Activated naive CD4-positive, alpha-beta T cell treated with anti-CD3 and anti-CD28 coated beads, Interleukin-2, amount 50 U/mL, for 72 hours (primary cell): ENCODE measurements at places on chromosomes 12 and 14.

DNA sequence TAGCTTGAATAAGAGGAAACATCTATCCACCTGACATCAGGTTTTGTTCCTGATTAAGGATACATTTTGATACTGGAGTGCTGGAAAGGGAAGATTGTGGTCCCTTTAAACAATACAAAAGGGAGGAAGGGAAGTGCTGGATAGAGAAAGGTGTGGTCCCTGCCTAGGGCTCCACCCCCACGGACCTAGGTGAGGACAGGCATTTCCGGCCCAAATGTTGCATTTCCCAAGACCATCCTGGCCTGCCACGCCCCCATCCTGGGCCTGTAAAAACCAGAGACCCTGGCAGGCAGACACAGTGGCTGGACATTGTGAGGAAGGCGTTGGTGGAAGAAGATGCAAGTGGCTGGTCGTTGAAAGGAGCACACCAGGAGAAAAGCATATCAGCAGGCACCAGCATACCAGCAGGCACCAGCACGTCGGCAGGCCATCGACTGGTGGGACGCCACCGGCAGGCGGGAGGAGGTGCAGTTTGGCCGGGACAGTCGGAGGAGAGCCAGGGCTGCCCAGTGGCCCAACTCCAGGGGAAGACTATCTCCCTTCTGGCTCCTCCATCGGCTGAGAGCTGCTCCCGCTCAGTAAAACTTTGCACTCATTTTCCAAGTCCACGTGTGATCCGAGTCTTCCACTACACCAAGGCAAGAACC, 53.2 kb upstream of the AMN1 start:
- no peak for DNase-seq

DNA sequence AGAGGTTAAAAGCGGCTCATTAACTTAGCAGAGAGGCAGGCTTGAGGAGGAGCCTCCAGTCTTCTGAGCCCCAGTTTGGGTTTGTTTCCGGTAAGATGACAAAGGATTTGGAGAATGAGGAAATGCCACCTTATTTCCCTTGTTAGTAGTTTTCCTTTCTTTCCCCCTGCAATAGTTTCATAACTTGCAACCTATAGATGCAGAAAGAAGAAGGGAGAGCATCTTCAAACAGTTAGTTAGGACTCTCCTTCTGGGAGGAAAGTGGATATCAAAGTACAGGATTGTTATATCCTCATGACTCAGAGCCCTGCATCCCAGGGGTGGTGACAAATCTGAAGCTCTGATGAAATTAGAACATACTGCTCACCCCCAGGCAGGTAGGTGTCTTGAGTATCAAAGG, 180.7 kb upstream of the SLC38A2 start:
- no peak for DNase-seq

DNA sequence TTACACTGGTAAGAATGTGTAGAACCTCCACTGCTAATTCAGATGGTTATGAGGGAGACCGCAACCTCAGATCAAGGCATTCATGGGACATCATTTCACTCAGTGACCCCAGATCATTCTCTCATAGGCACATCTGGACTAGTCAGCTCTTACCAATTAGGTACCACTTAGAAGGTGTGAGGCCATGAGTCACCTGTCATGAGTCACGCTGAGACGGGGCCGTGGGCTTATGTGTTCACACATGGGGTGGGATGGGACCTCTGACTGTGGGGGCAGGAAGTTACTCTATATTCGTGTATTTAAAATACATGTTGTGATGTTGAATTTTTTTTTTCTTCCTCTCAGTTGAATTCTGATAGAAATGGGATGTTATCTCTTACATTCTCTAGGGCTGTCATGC, 55.9 kb downstream of the CCDC92 start:
- no peak for DNase-seq

DNA sequence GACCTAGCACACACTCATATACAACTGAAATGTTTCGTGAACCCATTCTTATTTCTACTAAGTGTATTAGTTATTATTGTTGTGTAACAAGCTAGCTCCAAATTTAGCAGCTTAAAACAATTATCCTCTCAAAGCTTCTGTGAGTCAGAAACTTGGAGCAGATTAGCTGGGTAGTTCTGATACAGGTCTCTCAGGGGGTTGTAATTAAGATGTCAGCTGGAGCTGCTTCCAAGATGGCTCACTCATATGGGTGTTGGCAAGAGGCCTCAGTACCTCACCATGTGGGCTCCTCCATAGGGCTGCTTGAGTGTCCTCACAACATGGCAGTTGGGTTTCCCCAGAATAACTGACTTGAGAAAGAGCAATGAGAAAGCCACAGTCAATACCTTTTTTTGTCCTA, 9.8 kb downstream of the GPR135 start:
- no peak for DNase-seq

- no peak for DNase-seq
These were observed 231.2 kb upstream of the LHX5 start for GRCh38 chr12:113702836-113703235.

DNA sequence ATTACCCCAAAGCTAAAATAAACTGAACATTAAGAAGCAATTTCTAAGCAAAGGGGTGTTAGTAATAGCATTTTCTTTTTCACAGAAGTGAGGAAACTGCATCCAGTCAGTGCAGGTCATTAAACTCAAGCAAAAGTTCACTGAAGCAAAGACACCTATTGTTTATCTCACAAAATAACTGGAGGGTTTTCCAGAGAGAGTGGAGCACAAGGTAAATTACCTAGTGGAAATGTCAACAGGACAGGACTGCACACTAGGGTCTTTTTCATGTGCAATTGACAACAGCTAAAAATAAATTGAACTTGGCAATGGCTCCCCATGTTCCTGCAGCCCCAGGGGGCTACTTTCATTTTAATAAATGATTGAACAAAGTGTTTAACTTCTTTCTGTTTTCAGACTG, 742.0 kb downstream of the GALC start:
- DNase-seq: no peak

GRCh38 chr12:31752450-31752849, 23.6 kb upstream of the AMN1 start:
- DNase-seq: no peak

- DNase-seq: no peak
These were observed 3.8 kb upstream of the NUMB start for GRCh38 chr14:73462048-73462715.

GRCh38 chr14:89701211-89702043, 253.1 kb downstream of the EFCAB11 start:
- DNase-seq: peak; percentile 85

GRCh38 chr12:118981285-118982211, at the start of gene SRRM4:
SRRM4 (plus strand) TSS chr12:118981541; CDS start chr12:118981883, 342 bp downstream.
- DNase-seq: no peak

GRCh38 chr14:105818712-105819005, 292.3 kb downstream of the TMEM121 start:
- DNase-seq: no peak

DNA sequence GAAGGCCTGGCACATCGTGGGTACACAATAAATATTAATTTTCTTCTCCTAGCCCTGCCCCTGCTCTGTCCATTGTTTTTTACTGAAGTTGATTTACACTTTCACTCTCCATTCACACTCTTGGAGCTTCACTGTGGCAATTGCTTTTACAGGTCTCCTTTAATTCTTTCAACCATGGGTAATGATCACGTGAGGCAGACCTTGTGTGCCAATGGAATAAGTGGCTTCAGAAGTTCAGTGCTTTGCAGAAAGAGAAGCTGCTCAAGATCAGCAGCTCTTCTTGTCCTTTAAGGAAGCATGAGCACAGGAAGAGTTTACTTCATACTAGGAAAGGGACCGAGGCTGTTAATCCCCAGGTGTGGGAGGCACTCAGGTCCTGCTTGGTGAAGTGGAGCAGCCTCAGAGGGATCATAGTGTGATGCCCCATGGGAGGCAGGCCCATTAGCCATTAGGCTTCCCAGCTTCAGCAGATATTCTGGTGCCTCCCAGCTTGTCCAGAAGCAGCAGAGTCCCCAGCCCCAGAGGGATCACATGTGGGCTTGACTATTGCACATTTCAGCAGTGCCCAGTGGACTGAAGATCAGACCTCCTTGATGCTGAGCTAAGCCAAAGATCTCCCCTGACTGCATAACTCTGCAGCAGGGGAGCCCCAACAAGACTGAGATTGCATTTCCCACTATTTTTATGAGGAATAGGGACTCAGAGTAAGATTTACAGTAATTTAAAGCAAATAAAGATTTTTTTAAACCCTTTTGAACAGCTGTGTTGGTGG, 5.0 kb upstream of the SLC35F4 start:
- no peak for DNase-seq
